ENCODE measurements at places on chromosomes 5 and 9.

- DNase-seq, result no peak
Measured at GRCh38 chr5:56172241-56172640, 60.9 kb downstream of the ANKRD55 start.

DNA sequence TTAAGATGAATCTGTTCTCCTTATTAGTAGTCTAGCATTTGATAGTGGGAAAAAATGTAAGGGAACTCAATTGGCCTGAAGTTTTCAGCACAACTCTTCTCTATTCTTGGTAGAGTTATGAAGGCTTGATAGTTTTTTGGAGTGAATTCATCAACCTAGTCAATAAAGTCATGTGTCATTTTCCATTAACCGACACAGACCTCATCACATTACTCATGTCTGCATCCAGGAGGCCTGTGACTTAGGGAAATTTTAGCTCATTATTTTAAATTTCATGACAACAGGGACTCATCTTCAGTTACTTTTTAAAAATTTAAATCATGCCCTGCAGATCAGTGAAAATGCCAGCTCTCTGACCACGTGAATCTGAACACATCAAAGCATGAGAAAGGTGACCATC, 63.3 kb downstream of the ADAMTS16 start:
- DNase-seq, result no peak

- DNase-seq, result no peak
Measured at GRCh38 chr5:40735609-40736008, 20.2 kb downstream of the TTC33 start.

DNA sequence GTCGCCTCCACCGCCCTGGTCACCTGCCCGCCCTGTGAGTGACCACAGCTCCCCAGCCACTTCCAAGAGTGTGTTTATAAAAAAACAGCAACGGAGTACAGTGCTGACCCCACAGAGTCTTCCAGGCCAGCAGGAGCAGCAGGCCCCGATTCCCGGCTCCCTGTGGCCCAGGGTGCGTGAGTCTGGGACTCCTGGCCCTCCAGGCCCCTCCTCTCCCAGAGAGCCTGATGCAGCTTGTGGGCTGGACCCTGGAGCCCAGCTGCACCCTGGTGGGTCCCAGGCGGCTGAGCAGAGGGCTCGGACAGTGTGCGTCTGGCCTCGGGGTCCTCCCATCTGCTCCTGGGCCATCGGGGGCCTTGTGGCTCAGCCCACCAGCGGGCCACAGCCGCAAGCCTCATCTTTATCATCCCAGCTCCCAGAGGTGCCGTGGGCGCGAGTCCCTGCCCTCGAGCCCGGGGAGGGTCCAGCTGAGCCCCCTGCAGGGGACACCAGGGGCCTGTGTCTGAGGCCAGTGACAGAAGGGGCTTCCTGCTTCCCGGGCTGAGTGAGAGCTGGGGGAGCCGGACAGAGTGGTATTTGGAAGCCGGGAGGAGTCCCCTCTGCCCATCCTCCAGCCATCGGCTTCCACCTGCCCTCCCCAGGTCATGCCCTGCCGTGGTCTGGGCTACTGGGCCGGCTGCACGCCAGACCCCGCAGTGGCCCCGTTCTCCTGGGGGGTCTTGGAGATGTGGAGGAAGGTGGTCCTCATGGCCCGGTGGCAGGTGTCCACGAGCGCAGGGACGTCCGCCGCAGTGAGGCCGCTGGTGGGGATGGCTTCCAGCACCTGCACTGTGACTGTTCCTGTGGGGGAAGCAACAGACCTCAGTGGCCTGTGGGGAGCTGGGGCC, 10.6 kb downstream of the EGFL7 start:
- DNase-seq, result no peak

DNA sequence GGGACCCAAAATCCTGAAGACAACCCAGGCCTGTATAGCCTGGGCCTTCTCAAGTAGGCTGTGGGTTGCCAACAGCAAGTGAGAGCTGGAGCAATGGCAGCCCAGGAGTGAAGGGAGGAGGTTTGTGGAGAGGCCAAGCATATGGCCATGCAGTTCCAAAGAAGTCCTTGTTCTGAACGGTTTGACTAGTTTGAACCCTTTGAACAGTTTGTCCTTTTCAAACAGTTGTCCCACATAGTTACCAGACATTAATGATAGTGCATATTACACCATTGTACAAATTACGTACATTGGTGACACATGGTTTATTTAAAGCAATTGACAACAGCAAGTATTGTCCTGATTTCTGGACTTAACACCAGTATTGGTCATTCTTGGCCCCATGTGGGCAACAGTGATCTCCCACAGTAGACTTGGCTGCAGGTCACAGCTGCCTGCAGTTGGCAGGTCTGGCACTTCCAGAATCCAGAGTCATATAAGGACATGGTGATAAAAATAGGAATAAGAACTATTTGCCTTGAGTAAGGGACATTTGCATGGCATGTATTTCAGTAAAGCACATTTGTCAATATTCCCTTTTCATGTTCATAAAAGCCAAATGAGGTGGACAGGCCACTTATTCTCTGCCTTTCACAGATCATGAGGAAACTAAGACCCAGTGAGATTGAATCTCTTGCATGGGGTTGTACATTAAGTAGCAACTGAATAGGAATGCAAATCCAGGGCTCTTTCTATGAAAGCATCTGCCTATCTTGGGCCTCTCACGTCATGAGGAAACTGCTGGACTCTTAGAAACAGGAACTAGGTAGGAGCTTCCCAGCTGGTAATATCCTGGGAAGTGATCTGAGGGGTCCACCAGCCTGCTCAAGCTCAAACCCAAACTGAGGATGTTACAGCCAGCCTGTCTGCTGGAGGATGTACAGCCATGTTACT, 30.3 kb downstream of the SLC25A48 start:
- no peak for DNase-seq

DNA sequence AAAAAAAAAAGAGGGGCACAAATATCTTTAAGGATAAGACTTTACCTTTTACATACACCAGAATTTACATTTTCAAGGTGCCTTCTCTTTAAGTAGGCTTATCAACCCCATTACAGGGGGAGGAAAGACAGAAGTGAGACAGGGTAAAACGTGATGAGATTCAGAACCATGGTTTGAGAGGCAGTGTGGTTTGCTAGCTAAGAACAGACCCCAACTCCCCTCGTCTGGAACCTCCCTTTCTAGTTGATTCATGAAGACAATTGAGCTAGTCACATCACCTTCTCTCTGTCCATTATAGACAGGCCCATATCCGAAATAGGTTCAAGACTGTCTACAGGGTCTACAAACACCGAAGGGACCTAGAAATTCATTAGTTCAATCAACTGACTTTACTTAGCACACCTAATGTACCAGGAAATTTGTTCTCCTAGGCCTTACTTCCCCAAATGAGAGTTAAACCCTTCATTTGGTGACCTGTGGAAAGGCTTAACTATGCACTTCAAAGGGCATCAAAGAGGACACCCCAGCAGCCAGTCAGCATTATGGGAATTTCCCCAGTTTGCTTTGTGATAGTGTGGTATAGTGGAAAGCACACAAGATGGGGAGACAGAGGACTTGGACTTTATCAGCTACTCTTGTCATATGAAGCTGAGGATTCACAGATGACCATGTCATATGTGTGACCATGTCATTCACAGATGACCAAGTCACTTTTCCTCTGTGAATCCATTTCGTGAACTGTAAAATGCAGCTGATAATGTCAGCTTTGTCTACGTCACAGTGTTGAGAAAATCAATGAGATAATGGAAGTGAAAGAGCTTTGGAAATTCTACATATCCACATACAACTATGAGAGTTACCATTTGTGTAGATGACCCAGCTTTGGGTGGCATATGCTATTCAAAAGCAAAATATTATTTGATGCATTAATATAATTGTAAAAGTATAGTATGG, 40.2 kb upstream of the CYFIP2 start:
- no peak for DNase-seq

- peak; percentile 36 for DNase-seq
Measured at GRCh38 chr5:79236970-79237739, 1.2 kb downstream of the JMY start.

GRCh38 chr9:137552022-137552768, 516 bp downstream of the MRPL41 start:
- no peak for DNase-seq

- DNase-seq, result no peak
Measured at GRCh38 chr9:72588336-72588735, 66.9 kb downstream of the TMC1 start.

DNA sequence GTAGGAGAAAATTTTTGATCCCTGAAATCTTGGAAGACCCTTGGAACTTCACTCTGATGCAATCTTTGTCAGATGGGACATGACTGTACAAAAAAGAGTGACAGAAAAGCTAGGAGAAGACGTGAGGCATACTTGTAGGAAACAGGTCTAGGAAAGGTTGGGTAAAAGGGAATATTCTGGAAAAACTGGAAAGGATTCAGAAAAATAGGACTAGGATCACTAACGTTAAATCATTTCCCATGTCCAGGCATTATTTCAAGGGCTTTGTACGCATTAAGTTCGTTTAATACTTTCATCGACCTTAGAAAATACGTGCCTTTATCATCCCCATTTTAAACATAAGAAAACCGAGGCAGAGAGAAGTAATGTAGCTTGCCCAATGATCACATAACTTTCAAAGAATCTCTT, 2.9 kb downstream of the ALDH1A1 start:
- DNase-seq, result no peak

DNA sequence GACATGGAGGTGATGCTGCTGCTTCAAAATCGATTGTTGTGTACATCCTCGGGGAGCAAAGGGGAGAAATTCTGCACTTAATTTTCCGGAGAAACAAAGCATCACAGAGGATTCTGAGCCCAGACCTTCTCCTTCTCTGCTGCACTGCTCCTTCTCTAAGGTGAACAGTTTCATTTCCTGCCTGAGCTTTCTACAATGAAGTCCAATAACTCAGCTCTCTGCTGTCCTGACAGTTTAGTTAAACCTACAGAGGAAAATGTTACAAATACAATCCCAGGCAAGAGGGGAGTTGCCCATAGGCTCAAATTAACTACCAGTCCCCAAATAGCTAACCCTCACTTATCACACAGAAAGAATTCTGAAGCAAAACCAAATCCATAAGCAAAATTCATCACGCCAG, 206.3 kb downstream of the EFNA5 start:
- DNase-seq, result no peak

DNA sequence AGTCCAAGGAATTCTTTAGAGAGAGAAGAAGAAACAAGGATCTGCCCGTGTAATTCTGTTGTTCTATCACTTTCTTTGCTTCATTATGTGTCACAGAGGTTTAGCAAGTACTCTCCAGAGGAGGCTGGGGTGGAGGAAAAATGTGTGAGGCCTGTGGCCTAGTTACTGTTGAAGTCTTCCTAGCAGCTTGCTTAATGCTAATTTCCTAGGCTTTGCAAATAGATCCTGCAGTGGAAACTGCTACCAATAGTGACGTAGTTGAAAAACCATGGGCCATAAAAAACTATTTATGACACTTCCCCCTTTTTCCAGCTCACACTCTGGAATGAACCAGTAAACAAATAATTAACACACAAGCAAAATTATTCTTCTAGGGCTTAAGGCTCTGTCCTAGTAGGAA, 27.0 kb upstream of the C9orf72 start:
- DNase-seq, result no peak

DNA sequence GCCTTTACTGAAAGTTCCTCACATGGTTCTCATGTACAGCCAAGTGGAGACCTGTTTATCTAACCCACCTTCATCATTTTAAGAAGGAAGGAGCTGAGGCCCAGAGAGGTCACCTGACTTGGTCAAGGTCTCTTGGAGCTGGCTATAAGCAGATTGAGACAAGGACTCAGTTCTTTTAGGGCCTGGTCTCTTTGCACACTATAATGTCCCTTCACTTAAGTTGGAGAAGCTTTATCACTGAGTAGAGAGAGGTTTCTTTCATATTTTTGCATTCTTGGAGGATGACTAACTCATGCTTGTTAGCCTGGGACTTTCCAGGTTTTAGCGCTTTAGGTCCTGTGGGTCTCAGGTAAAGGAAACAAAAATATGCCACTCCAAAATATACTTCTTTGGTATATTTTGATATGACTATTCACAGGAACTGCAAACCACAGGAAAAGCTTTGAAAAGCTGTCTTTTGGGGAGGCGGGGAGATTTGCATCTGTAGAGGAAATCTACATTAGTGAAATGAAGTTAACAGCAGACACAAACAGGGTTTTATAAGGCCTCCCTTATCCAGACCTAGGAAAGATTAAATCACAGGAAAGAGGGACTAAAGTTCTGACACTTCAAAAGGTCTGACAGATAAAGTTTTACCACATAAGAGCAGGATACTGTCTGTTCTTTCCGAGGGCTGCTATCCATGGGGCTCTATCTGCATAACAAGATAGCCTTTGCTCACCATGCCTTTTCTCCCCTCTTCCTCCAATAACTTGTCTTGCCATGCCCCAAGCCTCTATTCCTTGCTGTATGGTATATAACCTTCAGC, 95.8 kb upstream of the ANKRD55 start:
- DNase-seq, result peak; percentile 82
